GM23248 (cell line): ENCODE measurements at places on chromosomes 13 and 19. TPM values are rescaled to one million over a fixed set of nuclear protein-coding genes. Genes with fewer than 3 reads are reported as not detected.

The AZU1 gene
- not detected in 2 replicates for total RNA-seq

GRCh38 chr13:36344173-36344572 lies 2.0 kb downstream of the SPART start:
- peaks cover 42% of the 10 kb centered on the region for H3K4me1 ChIP-seq
- peak overlapping the region; percentile 100 for H3K27ac ChIP-seq
- H3K36me3 ChIP-seq = no peaks in the 10 kb centered on the region
- peak overlapping the region; percentile 93 for H3K4me3 ChIP-seq
- peak; percentile 65 for DNase-seq
- H3K27me3 ChIP-seq = no peaks in the 10 kb centered on the region

The STOML3 gene
- not detected in 2 replicates for total RNA-seq

DNA sequence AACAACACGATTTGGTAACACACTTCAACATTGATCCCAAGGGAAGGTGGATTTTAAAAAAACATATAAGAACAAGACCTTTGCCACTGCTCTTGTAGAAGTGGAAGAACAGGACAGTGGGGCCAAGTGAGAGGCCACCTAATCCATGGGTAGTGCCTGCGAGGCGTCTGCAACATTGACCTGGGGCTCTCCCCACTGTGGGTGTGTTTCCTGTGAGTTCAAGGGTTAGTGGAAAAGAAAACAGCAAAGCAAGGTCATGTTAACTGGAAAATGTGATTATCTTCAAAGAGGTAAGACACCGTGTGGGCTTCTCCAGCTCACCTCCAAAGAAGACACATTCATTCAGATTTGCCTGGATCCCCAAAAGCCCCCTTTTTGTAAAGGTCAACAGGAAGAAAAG lies 327.0 kb downstream of the UQCRFS1 start:
- H3K27me3 ChIP-seq = peaks cover 11% of the 10 kb centered on the region; the same call in 1 of the 2 replicates
- H3K36me3 ChIP-seq = no peaks in the 10 kb centered on the region
- DNase-seq = no peak
- H3K27ac ChIP-seq = no peak overlapping the region
- peaks cover 10% of the 10 kb centered on the region for H3K4me1 ChIP-seq

DNA sequence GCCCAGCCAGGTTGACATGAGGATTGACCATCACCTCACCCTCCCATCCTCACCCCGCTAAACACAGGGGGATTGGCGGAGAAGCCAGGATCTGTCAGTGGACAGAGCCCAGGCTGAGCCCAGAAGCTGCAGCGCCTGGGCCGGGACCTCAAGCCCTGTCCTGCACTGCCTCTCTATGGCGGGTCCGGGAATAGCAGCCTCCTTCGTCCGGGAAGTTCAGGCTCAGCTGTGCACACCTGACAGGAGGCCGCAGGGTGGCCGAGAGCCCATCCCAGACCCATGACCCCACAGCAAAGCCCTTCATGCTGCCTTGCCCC lies 67.8 kb downstream of the SPACA7 start:
- peaks cover 18% of the 10 kb centered on the region for H3K27me3 ChIP-seq
- H3K27ac ChIP-seq = no peak overlapping the region
- H3K4me1 ChIP-seq = no peaks in the 10 kb centered on the region
- H3K36me3 ChIP-seq = no peaks in the 10 kb centered on the region

The PNMA8A gene
- 0.76 and 0.89 TPM in 2 replicates for total RNA-seq

The CYP2F1 gene
- not detected in 2 replicates for total RNA-seq

DNA sequence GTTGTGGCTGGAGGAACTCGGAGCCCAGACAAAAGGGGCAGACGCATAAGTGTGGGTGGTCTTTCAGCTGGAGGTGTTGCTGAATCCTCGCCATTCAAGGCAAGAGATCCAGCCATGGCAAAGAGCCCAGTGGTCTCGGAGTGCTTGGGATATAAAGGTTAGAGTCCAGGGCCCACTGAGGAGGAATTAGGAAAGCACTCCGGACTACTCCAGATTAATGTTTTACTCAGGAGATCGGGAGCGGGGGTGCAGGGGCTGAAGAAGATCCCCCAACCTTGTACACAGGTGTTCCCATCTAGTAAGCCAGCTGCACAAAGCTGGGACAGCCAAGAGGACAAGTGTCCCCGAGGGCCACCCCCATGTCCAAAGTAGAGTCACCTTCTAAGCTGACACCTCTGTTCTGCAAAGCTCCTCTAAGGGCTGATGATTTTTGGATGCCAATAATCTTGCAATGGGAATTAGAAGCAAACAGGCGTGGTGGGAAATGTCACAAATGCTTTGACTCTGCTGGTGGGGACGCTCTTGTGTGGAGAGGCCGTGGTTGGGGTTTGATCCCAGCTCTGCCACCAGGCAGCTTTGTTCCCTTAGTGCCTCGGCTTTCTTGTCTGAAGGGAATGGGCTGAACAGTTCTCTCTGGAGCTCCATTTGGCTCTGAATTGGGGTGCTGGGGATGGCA lies 194.3 kb upstream of the SOX1 start:
- H3K36me3 ChIP-seq = no peaks in the 10 kb centered on the region
- no peaks in the 10 kb centered on the region for H3K4me1 ChIP-seq
- no peak overlapping the region for H3K4me3 ChIP-seq
- no peaks in the 10 kb centered on the region for H3K27me3 ChIP-seq
- DNase-seq = no peak
- no peak overlapping the region for H3K27ac ChIP-seq

- H3K27ac ChIP-seq = no peak overlapping the region
- peaks cover 6% of the 10 kb centered on the region; the same call in 1 of the 2 replicates for H3K4me1 ChIP-seq
- H3K36me3 ChIP-seq = no peaks in the 10 kb centered on the region
These were observed 55.2 kb downstream of the MIPEP start for GRCh38 chr13:23833733-23834611.

GRCh38 chr13:98848746-98849145 lies 96.3 kb upstream of the SLC15A1 start:
- peak; percentile 37 for DNase-seq
- no peaks in the 10 kb centered on the region for H3K36me3 ChIP-seq
- no peaks in the 10 kb centered on the region for H3K27me3 ChIP-seq
- H3K4me1 ChIP-seq = peaks cover 5% of the 10 kb centered on the region
- no peak overlapping the region for H3K27ac ChIP-seq
- no peak overlapping the region for H3K4me3 ChIP-seq

- no peaks in the 10 kb centered on the region for H3K4me1 ChIP-seq
- H3K4me3 ChIP-seq = no peak overlapping the region
- H3K36me3 ChIP-seq = no peaks in the 10 kb centered on the region; the same call in 1 of the 2 replicates
- no peak for DNase-seq
- H3K27me3 ChIP-seq = no peaks in the 10 kb centered on the region
These were observed 15.2 kb downstream of the INTS6 start for GRCh38 chr13:51437550-51438127.

GRCh38 chr19:44986389-44986788 lies 14.9 kb upstream of the RELB start:
- no peaks in the 10 kb centered on the region for H3K4me1 ChIP-seq
- H3K36me3 ChIP-seq = no peaks in the 10 kb centered on the region; the same call in 1 of the 2 replicates
- no peak for DNase-seq
- no peak overlapping the region for H3K27ac ChIP-seq
- no peaks in the 10 kb centered on the region for H3K27me3 ChIP-seq

The UGGT2 gene
- 46.5 and 54.8 TPM in 2 replicates for total RNA-seq

DNA sequence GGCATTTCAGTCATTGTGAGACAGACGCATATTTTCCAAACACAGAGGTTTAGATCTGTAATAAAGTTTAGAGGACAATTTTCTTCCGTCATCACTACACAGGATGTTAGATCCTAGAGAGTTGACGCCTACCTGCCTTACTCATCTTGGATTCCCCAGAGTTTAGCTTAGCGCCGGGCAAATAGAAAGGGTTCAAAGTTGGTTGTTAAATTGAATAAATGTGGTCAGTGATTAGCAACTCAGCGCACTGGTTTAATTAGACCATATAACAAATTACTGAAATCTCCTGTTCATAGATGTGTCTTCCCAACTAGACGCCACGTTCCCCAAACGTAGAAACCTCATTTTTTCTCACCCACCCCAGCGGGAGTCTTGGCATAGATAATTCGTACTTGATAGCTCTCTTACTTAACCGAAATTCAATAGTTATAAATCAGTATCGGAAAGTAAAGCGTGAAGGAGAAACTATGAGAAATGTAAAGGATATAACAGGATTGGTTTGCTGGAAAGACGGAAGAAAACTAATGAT lies 726 bp upstream of the UFM1 start:
- H3K36me3 ChIP-seq = peaks cover 19% of the 10 kb centered on the region
- no peaks in the 10 kb centered on the region for H3K27me3 ChIP-seq
- H3K4me1 ChIP-seq = peaks cover 22% of the 10 kb centered on the region
- peak; percentile 88 for DNase-seq

The KIRREL2 gene
- not detected in 2 replicates for total RNA-seq

The LIG1 gene
- 9.3 and 10.6 TPM in 2 replicates for total RNA-seq

The C1QTNF9 gene
- total RNA-seq = not detected in 2 replicates

DNA sequence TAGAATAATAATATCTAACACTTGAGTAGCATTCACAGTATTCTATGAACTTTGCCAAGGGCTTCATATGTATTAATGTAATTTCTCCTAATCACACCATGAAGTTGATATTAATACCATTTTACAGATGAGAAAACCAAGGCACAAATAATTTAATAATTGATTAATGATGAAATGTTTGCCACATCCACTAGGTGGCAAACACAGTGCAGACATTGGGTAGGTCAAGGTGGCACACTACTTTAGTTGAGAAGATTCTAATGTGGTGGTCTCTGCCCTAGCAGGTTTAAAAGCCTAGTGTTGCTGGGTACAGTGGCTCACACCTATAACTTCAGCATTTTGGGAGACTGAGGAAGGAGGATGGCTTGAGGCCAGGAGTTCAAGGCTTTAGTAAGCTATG lies 412.4 kb downstream of the SUCLA2 start:
- H3K4me3 ChIP-seq = no peak overlapping the region
- no peak for DNase-seq
- no peaks in the 10 kb centered on the region for H3K4me1 ChIP-seq
- no peak overlapping the region for H3K27ac ChIP-seq

DNA sequence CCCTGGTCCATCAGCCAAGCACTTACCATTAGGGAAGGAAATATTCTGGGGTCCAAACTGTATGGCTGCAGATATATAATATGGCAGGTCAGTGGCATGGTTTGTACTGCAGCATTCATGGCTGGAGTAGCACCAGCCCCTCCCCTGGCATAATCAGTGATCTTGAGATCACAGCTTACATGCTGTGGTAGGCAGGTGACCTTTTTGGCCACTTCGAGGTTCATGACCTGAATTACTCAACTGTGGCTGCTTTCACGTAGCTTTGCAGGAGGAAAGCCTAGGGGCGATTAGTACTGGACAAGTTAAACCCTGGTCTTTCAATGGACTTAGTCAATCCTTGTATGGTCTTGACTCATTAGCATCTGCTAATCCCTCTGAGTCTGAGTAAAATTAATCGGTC lies 169.8 kb downstream of the SPRY2 start:
- no peak for DNase-seq
- H3K36me3 ChIP-seq = no peaks in the 10 kb centered on the region
- no peak overlapping the region for H3K4me3 ChIP-seq
- no peaks in the 10 kb centered on the region for H3K27me3 ChIP-seq
- H3K27ac ChIP-seq = no peak overlapping the region

DNA sequence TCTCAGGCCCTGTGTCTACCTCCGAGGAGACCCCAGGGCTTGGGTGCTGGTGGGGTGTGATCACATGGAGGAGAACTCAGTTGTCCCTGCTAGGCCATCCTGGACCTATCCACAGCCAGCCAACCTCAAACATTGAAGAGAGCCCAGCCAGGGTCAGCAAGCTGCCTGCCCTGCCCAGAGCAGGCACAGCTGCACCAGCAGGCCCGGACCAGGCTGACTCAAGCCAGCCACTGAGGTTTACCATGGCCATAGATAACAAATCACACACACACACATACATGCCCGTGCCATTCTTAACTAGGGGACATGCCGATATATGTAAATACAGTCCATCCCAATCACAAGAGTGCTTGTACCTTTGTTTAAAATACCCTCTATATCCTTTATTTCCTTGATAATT lies 8.1 kb downstream of the ARHGEF7 start:
- H3K27me3 ChIP-seq = no peaks in the 10 kb centered on the region; the same call in 1 of the 2 replicates
- DNase-seq = no peak
- H3K4me3 ChIP-seq = no peak overlapping the region
- no peaks in the 10 kb centered on the region for H3K36me3 ChIP-seq
- no peak overlapping the region for H3K27ac ChIP-seq

- H3K4me3 ChIP-seq = no peak overlapping the region
- no peaks in the 10 kb centered on the region for H3K36me3 ChIP-seq
- no peaks in the 10 kb centered on the region for H3K4me1 ChIP-seq
These were observed 220.9 kb downstream of the FOXO1 start for GRCh38 chr13:40445557-40445990.

- H3K27me3 ChIP-seq = no peaks in the 10 kb centered on the region
- no peaks in the 10 kb centered on the region for H3K36me3 ChIP-seq
- H3K4me1 ChIP-seq = no peaks in the 10 kb centered on the region
- no peak for DNase-seq
- H3K4me3 ChIP-seq = no peak overlapping the region
These were observed 218.2 kb upstream of the SLC10A2 start for GRCh38 chr13:103284466-103284865.

- no peak for DNase-seq
- no peaks in the 10 kb centered on the region for H3K4me1 ChIP-seq
- H3K36me3 ChIP-seq = no peaks in the 10 kb centered on the region
- H3K4me3 ChIP-seq = no peak overlapping the region
These were observed 1002.4 kb upstream of the PCDH9 start for GRCh38 chr13:68232351-68233130.

DNA sequence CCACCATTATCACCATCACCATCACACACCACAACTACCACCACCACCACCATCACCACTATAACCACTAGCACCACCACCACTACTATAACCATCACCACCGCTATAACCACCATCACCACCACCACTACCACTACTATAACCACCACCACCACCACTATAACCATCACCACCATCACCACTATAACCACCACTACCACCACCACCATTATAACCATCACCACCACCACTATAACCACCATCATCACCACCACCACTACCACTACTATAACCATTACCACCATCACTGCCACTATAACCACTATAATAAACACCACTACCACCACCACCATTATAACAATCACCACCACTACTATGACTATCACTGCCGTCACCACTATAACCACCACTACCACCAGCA lies 173.2 kb downstream of the DCLK1 start:
- H3K36me3 ChIP-seq = no peaks in the 10 kb centered on the region
- H3K4me1 ChIP-seq = peaks cover 34% of the 10 kb centered on the region
- no peak overlapping the region for H3K4me3 ChIP-seq
- no peak for DNase-seq
- H3K27ac ChIP-seq = peak overlapping the region; percentile 73

The SOX1 gene
- not detected in 2 replicates for total RNA-seq

The PRR22 gene
- 0.25 TPM in 1 of 2 replicates, not detected in the other for total RNA-seq
